ENCODE measurements at places on chromosomes 13 and 19.

GRCh38 chr13:46109451-46109850 lies 4.6 kb upstream of the CPB2 start:
- no peak for DNase-seq

DNA sequence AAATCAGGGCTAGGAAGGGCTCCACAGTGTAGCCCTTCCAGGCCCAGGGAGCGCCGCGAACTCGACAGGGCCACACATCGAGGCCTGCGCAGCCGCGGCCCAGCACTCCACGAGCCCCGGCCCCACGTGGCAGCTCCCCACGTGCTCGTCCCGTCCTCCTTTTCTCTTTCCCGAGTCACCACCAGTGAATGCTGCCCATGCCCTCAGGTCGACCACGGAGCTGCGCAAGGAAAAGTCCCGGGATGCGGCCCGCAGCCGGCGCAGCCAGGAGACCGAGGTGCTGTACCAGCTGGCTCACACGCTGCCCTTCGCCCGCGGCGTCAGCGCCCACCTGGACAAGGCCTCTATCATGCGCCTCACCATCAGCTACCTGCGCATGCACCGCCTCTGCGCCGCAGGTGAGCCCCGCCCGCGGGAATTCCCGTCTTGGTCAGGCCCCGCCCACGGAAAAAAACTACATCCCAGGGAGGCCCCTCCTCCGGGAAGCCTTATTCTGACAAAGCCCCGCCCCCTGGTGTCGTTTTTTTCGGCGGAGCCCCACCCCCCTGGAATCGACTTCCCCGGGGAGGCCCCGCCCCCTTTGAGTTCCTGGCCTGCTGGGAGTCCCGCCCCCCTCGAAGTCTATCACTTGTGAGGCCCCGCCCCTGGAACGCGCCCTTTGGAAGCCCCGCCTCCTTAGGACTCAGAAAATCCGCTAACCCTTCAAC lies 7.0 kb downstream of the HIF3A start:
- peak; percentile 25 for DNase-seq

GRCh38 chr13:93422980-93423543 lies 196.5 kb downstream of the GPC6 start:
- DNase-seq = no peak

DNA sequence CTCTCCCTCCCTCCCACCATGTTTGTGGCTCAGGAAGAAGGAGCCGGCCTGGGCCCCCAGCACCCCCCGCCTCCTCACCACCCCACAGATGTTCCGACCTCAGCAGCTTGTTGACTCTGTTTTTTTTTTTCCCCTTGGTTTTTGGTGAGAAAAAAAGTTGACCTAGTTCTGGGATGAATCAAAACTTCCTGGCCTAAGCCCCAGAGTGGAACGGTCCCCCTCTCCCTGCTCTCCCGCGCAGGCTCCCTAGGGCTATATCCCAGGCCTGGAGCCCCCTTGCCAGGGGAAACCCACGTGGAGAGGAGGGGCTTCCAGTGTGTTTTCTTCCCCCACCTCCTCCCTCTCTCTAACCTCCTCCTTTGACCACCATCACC lies 4.0 kb downstream of the COL5A3 start:
- no peak for DNase-seq

DNA sequence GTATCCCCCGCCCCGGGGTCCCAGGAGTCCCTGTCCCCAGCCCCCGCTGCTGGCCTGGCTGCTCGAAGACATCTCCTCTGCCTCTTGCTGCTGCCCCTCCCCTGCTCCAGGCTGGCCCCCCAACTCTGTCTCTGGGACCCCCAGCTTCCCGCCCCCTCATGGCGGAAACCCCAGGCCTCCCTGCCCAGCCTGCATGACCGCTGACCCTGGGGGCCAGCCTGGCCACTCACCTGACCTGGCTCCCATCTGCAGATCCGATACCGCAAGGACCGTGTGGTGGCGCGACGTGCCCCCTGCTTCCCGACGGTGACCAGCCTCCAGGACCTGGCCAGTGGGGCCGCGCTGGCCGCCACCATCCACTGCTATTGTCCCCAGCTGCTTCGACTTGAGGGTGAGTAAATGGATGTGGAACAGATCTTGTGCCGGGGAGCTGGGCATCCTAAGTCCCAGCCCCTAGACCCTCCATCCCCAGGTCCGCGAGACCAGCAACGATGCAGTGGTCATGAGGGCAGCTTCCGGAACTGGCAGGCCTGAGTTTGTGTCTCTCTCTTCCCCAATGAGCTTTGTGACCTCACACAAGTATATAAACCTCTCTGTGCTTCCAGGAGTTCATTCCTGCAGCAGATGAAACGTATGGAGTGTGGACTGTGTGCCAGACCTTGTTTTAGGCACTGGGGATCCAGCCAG lies 12.4 kb downstream of the CAMSAP3 start:
- no peak for DNase-seq

DNA sequence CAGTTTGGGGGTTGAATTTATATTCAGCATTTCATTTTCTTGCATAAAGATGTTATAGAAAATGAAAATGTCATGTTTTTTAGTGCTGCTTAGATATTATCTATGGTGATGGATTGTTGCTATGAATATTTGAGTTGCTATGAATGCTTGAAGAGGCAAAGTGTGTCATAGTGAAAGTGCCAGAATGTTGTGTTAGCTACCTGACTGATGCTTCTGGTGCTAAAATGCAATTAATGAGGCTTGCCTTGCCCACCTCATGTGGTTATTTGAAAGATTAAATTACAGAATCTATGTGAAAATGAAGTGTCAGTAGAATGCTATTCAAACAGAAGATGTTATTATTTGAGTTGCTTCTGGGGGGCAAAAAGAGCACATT lies 62.7 kb upstream of the MYCBP2 start:
- no peak for DNase-seq

- no peak for DNase-seq
Observed at GRCh38 chr13:78958006-78958405, 299.1 kb upstream of the OBI1 start.

DNA sequence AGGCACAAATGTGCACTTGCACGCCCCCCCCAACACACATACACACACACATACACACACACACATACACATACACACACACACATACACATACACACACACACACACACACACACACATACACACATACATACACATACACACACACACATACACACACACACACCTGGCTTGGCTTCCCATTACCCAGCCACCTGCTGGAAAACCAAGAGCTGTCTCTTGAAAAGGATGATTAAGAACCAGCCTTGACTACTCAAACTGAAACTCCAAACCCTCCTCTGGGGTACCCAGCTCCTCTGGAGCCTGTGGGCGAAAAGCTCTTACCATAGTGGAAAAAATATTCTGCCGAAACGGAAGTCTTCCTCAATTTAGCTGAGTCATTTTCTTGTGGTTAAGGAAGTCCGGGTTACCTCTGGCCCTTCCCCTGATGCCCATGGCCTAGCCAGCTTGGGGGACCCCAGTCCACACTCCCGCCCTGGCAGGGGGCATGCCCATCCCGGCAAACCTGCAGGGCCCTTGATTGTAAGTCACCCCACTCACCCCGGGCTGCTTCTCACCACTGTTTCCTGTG lies 21.9 kb downstream of the CEBPA start:
- peak; percentile 72 for DNase-seq

- no peak for DNase-seq
Observed at GRCh38 chr13:51801631-51802099, 2.3 kb downstream of the DHRS12 start.

- peak; percentile 16 for DNase-seq
Observed at GRCh38 chr13:27789495-27790303, 2.6 kb upstream of the GSX1 start.

- no peak for DNase-seq
Observed at GRCh38 chr19:44987148-44987675, 14.1 kb upstream of the RELB start.

GRCh38 chr19:35937345-35938281 lies 1.4 kb downstream of the LRFN3 start:
- DNase-seq = no peak

DNA sequence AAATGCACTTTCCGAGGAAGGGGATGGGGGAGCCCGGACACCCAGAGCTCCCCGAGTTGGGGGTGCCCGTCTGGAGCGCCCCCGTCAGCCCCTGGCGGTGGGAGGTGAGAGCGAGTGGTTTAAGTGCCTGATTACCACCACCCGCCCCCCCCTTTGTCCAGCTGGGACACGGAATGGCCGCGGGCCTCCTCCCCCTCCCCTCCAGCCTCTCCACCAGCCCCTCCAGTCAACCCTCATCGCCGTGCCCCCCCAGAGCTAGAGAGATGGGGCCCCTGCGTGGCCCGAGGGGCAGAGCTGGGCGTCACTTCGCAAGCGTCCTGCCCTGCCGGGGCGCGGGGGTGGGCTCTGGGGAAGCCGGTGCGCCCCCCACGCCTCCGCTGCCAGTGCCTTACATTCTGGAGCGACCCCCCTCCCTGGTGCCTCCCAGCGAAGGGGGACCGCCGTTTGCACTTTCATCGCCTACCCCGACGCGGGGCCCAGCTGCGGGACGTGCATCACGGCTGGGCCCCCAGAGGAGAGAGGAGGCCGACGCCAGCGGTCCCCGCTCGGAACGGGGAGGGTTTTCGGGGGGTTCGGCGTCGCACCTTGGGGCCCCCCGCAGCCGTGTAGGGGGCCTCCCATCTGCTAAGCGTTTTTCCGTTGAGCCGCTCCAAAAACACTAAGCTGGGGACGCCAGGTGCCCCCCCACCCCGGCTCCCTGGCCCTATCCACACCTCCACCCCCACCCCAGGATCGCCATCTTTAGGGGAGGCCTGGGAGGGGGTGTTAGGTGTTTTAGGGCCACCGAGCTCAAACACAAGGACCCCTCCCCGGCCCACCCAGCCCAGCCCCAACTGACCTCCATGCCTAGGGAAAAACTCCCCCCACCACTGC lies 16.4 kb downstream of the SMIM24 start:
- no peak for DNase-seq

DNA sequence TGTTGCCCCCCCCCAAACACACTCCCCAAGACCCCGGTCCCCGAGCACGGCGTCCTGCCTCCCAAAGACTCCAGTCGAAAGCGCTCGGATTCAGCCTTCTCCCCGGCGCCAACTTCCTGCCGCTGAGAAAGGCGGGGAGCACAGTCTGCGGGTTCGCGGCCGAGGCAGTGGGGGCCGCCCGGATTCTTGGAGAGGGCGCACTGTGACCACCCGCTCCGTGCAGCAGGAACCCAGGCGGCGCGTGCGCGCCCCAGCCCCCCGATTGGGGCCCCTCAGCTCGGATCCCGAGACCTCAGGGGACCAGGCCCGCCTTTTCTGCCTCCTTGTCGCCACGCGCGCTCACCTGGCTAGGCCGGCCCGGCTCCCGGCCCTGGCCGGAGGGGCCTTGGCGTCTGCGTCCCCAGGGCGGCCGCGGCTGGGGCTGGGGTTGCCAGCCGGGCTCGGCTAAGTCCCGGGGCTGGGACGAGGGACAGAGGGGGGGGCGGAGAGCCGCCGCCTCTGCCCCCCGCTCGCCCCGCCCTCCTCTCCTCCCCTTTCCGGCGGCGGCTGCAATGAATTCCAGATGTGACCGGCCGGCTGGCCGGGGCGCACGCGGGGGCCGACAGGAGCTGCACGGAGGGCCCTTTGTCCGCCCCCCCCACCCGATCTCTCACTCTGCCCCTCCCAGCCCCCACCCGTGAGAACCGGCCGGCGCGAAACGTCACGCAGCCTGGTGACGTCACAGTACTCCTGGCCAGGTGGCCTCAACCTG lies at the start of gene S1PR2:
Gene S1PR2 (minus strand): TSS at position 471 of the 751 bp plus-strand sequence. CDS start 6,426 bp downstream, outside the sequence.
- peak; percentile 83 for DNase-seq

- DNase-seq = no peak
Observed at GRCh38 chr19:4049432-4049831, 17.3 kb downstream of the ZBTB7A start.

DNA sequence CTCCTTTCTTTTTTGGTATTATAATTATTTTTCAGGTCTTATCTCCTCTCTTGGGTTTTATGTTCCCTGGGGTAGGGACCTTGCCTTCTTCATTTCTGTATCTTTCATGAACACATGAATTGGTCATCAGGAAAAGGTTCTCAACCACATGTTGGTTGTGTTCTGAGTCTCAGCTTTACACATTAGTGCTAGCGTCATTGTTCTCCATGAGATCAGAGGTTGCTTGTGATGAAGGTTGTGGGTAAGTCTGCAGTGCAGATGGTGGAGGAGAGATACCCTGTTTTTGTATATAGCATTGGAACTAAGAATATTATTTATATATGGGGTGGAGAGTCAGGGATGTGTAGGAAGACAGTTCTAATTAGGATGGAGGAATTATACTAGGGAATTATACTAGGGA lies 24.5 kb upstream of the CEACAM8 start:
- no peak for DNase-seq

GRCh38 chr19:5079071-5079774 lies 110.3 kb downstream of the KDM4B start:
- no peak for DNase-seq

DNA sequence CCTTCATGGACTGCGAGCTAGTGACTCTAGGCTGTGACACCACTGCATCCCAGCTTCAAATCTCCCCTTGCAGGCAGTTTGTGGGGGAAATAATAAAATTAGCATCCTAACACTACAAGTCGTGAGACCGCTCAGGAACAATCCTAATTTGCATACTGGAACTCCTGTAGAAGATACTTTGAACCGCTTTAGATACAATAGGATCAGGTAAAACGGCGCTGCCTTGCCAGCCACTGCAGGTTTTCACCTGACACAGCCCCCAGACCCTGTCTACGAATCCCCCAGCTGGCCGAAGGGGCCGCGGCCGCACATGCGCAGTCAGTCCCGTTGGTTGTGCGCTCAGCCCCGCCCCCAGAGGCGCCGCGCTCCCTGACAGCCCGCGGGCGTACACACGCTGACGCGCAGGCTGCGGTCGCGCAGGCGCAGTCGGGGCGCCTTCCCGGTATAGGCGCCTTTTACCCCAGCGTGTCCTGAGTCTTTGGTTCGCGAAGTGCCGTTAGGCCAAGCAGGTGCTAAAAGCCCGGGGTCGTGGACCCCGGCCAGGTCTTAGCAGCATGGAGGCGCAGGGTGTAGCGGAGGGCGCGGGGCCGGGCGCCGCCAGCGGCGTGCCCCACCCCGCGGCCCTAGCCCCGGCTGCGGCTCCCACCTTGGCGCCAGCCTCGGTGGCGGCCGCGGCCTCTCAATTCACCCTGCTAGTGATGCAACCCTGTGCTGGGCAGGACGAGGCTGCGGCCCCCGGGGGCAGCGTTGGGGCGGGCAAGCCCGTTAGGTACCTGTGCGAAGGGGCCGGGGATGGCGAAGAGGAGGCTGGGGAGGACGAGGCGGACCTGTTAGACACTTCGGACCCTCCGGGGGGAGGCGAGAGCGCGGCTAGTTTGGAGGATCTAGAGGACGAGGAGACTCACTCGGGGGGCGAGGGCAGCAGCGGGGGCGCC lies at the start of gene RFXAP:
Gene RFXAP (plus strand): TSS at position 419 of the 935 bp plus-strand sequence. CDS start 136 bp downstream, at position 555.
- peak; percentile 93 for DNase-seq

- no peak for DNase-seq
Observed at GRCh38 chr19:46144756-46145155, 3.3 kb upstream of the IGFL2 start.

All from stimulated activated CD4-positive, alpha-beta T cell treated with anti-CD3 and anti-CD28 coated beads, Interleukin-15, amount 100 ng/mL, for 24 hours (primary cell).